ENCODE measurements at places on chromosomes 3 and 15. TPM values are rescaled to one million over a fixed set of nuclear protein-coding genes. Genes with fewer than 3 reads are reported as not detected.

DNA sequence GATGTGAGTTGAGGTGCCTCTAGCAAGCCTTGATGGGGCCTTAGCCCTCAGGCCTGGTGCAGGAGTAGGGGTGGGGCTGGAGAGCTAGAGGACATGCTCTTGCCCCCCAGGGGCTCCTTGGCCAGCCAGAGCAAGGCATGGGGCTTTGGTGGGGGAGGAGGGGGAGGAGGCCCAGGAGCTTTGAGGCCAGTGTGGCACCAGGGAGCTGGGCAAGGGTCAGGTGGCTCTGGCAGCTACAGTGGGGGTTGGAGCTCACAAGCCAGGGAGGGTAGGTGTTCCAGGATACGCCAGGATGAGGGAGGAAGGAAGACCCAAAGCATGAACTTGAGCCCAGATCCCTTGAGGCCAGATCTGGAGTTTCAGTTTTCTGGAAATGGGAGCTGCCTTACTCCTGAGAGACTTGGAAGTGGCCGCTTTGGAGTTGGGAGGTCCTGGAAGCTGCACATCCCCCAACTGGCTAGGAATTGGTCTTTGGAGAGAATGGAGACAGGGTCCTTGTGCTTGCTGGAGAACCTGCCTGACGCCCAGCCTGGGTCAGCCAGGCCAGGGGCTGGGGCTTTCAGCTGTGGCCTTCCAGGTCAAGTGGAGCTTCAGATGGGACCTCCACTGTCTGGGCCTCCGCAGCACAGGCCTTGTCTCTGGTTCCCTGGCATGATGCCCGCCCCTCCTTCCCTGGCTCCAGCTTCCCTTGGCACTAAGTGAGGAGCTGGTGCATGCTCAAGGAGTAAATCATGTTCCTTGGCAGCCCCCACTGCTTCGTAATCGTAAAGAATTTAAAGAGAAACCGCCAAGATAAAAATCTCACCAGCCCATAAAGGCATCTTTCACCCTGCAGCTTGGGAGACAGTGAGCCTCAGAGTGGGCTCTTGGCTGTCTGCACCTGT is 8.7 kb downstream of the SEMA3F start:
- no peaks in the 10 kb centered on the region for H3K27me3 ChIP-seq
- peak overlapping the region; percentile 85 for H3K27ac ChIP-seq
- H3K36me3 ChIP-seq = no peaks in the 10 kb centered on the region
- H3K4me3 ChIP-seq = peak overlapping the region; percentile 34
- no peak for DNase-seq
- peaks cover 100% of the 10 kb centered on the region for H3K4me1 ChIP-seq

DNA sequence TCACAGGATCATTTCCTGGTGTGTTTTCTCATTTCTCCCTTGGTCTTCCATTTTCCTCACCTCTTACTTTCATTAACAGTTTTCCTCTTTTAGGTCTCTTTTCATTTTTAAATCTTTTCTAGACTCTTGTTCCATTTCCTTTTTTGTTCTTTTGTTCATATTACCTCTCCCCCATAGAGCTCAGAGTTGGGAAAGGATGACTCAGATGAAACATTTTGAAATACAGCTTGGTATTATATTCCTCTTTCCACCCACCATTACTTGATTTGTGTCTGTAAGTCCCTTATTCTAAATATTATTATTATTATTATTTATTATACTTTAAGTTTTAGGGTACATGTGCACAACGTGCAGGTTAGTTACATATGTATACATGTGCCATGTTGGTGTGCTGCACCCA is 153.1 kb downstream of the VGLL3 start:
- no peaks in the 10 kb centered on the region for H3K4me1 ChIP-seq
- DNase-seq = no peak
- H3K36me3 ChIP-seq = no peaks in the 10 kb centered on the region
- no peaks in the 10 kb centered on the region for H3K27me3 ChIP-seq
- H3K27ac ChIP-seq = no peak overlapping the region
- H3K4me3 ChIP-seq = no peak overlapping the region

- no peaks in the 10 kb centered on the region for H3K36me3 ChIP-seq
- H3K27me3 ChIP-seq = no peaks in the 10 kb centered on the region
- H3K27ac ChIP-seq = no peak overlapping the region
- H3K4me3 ChIP-seq = no peak overlapping the region
- no peaks in the 10 kb centered on the region for H3K4me1 ChIP-seq
Observed at GRCh38 chr15:49750553-49750952, 129.7 kb downstream of the DTWD1 start.

- H3K4me1 ChIP-seq = peaks cover 96% of the 10 kb centered on the region
- DNase-seq = no peak
- no peaks in the 10 kb centered on the region for H3K36me3 ChIP-seq
- H3K4me3 ChIP-seq = no peak overlapping the region
- no peak overlapping the region for H3K27ac ChIP-seq
Observed at GRCh38 chr15:67089217-67090193, 24.1 kb downstream of the SMAD3 start.

- no peaks in the 10 kb centered on the region for H3K4me1 ChIP-seq
- no peak for DNase-seq
- no peaks in the 10 kb centered on the region for H3K36me3 ChIP-seq
- no peak overlapping the region for H3K27ac ChIP-seq
- H3K27me3 ChIP-seq = no peaks in the 10 kb centered on the region
Observed at GRCh38 chr3:106281221-106281620, 412.4 kb upstream of the CBLB start.

GOLGA8J gene
- not detected for total RNA-seq

GRCh38 chr3:136270179-136270578 is 20.0 kb downstream of the PCCB start:
- no peak for DNase-seq
- no peak overlapping the region for H3K4me3 ChIP-seq
- H3K27me3 ChIP-seq = no peaks in the 10 kb centered on the region
- no peak overlapping the region for H3K27ac ChIP-seq
- peaks cover 8% of the 10 kb centered on the region for H3K36me3 ChIP-seq

GRCh38 chr3:177084616-177085015 is 112.7 kb downstream of the TBL1XR1 start:
- H3K4me1 ChIP-seq = peaks cover 44% of the 10 kb centered on the region
- no peaks in the 10 kb centered on the region for H3K27me3 ChIP-seq
- no peak for DNase-seq
- no peak overlapping the region for H3K4me3 ChIP-seq
- H3K27ac ChIP-seq = no peak overlapping the region

DNA sequence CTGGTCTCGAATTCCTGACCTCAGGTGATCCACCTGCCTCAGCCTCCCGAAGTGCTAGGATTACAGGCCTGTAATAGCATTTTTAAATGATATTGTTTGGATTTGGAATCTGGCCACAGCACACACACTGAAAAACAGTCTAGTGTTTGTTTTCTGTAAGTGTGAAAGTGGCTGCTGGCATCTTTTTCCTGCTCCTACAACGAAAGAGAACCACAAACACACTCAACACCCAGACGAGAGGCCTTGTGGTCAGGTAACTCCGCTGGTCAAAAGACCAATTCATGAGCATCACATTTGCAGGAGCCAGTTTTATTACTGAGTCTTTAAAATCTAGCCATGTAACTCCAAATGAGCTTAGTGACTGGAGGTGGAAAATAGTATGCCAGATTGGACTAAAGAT is 50.2 kb downstream of the IMPG2 start:
- H3K27ac ChIP-seq = no peak overlapping the region
- H3K36me3 ChIP-seq = no peaks in the 10 kb centered on the region
- no peaks in the 10 kb centered on the region for H3K27me3 ChIP-seq
- peaks cover 32% of the 10 kb centered on the region for H3K4me1 ChIP-seq
- DNase-seq = no peak

DNA sequence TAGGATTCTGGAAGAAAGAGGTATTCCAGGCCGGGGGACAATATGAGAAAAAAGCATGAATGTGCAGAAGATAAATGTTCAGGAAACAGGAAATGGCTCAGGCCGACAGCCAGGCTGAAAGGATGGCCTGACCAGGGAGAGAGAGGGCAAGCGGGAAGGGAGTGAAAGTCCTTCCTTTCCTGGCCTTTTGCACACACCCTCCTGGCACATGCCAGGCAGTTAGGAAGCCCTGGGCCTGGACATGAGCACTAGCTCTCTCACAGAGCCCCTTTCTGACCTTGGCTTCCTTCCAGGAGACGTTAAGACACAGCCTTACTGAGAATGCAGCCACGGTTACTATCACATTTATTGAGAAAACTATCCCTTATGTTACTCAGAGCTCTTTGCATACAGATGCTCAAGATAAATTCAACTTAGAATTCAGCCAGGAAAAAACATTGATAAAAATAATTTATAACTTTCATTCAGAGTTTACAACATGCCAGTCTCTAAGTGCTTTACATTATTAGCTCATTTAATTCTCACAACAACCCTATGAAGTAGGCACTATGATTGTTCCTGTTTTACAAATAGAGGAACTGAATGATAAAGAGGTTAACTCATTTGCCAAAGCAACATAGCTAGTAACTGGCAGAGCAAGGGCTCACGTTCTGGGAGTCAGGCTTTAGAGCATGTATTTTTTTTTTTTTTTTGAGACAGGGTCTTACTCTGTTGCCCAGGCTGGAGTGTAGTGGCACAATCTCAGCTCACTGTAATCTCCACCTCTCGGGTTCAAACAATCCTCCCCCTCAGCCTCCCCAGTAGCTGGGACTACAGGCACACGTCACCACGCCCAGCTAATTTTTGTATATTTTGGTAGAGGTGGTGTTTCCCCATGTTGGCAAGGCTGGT is 39.4 kb upstream of the SMAD3 start:
- H3K27me3 ChIP-seq = no peaks in the 10 kb centered on the region
- no peak for DNase-seq
- peaks cover 47% of the 10 kb centered on the region for H3K4me1 ChIP-seq
- H3K4me3 ChIP-seq = no peak overlapping the region
- H3K27ac ChIP-seq = peak overlapping the region; percentile 74
- H3K36me3 ChIP-seq = no peaks in the 10 kb centered on the region

GRCh38 chr3:46663591-46664135 is 29.8 kb downstream of the ALS2CL start:
- no peak overlapping the region for H3K4me3 ChIP-seq
- no peaks in the 10 kb centered on the region for H3K27me3 ChIP-seq
- H3K27ac ChIP-seq = no peak overlapping the region
- no peak for DNase-seq
- H3K4me1 ChIP-seq = peaks cover 45% of the 10 kb centered on the region
- no peaks in the 10 kb centered on the region for H3K36me3 ChIP-seq

DNA sequence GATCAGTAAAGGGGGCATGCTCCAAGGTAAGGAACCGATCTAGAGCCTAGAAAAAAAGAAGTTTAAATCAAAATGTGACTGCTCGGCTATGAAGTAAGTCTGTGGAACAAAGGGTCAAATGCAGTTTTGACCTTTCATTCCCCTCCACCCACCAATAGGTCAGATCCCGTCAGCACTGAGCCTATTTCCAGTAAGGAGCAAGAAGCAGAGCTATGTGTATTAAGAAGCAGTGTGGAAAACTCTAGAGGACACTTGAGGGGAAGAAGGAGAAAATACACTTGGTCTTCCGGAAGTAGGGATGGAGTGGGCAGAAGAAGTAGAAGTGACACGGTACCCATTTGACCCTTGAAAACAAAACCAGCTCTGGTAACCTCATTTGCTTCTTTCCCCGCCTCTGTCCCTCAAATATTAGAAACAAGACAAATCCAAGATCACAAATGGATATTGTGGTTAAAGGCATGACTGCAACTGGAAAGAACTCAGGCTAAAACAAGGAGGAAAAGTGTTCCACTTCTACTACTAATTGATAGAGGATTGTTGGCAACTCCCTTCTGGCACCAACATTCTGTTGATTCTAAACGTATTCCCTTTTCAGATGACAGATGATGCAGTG is 888.3 kb upstream of the NR2F2 start:
- H3K27me3 ChIP-seq = no peaks in the 10 kb centered on the region
- H3K4me1 ChIP-seq = peaks cover 7% of the 10 kb centered on the region
- peak overlapping the region; percentile 12 for H3K27ac ChIP-seq
- no peaks in the 10 kb centered on the region for H3K36me3 ChIP-seq
- DNase-seq = no peak
- no peak overlapping the region for H3K4me3 ChIP-seq

Data from esophagus muscularis mucosa (tissue), 4 donors.